ENCODE measurements at places on chromosomes 2 and 18. TPM values are rescaled to one million over a fixed set of nuclear protein-coding genes. Genes with fewer than 3 reads are reported as not detected.
A peak's percentile ranks its signal among the peaks of the same experiment; 100 is the strongest.

DNA sequence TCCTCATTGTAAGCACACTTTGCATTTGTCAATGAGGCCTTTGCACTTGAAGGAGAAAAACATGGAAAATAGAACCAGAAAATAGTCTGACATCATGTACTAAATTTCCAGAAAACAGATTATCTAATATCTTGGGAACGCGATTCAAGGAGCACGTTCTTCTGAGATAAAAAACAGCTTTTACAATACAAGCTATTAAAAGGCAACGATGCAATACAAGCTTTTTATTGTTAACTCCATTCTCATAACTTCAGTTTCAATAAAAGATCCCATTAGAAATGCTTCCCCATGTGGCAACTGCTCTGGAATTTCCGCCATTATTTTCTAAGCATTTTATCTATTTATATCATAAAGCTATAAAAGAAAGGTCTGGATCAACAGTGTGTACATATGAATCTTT lies 40.3 kb downstream of the NRXN1 start:
- DNase-seq: no peak

Gene PLCL1
- total RNA-seq: 2.2 TPM

DNA sequence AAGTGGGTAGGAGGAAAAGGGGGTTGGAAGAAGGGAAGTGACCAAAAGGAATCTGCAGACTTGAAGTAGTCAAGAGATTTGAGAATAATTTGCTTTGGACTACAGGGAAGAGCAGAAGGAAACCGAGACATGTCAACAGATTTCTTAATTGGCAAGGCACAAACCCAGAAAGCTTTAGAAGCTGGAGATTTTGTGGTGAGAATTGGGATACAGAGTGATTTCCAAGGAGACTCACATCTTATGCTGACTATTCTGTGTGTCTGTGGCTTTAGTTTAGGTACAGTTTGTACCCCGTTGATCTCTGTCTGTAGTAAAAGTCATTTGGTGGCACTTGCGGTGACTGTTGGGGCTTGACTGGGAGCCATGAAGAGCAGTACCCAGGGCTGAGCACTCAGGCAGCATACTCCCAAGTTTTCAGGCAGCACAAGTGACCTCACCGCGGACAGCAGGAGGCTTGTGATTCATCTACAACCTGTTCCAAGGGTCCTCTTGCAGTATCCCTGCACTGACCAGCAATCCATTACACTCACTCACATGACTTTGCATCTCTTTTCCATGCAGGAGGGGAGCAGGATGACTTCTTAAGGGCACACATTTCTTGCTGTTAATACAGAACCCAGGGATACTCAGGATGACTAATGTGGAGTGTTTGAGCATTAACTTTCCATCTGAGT lies 97.1 kb upstream of the TNP1 start:
- DNase-seq: no peak

Gene ABHD1
- 0.03 TPM for total RNA-seq

DNA sequence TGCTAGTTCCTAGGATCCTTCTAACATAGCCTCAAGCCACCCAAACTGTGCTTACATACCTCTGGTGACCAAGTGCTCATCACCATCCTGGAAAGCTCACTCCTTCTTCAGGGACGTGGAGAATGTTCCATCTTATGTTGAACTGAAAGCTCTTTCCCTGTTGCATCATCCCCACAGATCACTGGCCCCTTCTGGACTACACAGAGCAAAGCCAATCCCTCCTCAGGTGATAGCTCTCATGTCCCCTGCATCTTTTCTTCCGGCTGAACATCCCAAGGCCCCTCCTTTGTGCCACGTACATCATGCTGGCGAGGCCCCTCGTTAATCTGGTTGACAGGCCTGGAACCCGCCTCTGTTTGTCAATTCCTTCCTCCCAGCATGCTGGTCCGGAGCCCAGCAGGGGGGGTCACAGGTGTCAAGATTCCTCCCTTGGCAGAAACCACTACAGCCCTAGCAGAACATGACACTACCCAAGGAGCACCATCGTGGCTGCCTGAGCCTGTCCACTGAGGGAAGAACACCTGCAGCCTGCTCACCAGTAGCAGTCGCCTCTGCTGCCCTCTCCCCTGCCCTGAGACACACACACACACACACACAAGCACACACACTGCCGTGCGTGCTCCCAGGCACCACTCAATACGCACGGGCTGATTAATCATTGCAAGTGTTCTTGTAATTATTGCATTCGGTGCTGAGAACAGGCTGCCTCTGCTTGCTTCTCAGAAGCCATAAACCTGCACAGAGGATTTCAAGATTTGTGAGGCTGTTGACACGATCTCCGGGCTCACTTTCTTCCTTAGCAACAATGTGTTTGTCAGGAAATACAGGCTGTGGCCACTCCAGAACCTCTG lies 6.3 kb upstream of the KCNK3 start:
- peak; percentile 67 for DNase-seq

DNA sequence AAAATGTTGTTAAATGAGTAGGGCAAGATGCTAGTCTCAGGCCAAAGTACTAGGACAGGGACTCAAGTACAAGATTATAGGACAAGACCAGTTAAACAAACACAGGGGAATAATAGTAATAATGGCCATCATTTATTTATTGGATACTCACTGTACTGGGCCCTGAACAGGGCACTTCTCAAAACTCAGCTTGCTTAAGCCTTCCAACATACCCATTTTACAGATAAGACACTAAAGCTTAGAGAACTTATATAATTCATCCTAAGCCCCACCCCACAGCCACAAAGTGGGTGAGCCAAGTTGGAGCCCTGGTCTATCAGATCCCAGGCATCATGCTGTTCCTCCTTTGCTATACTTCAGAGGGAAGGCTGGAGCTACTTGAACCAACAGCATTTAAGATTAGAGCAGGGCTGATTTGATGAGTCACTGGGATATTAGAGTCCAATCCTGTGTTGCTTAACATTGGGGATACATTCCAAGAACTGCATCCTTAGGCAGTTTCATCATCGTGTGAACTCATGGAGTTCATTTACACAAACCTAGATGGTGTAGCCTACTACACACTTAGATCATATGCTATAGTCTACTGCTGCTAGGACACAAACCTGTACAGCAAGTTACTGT lies 153.6 kb downstream of the MTCL1 start:
- DNase-seq: peak; percentile 56

DNA sequence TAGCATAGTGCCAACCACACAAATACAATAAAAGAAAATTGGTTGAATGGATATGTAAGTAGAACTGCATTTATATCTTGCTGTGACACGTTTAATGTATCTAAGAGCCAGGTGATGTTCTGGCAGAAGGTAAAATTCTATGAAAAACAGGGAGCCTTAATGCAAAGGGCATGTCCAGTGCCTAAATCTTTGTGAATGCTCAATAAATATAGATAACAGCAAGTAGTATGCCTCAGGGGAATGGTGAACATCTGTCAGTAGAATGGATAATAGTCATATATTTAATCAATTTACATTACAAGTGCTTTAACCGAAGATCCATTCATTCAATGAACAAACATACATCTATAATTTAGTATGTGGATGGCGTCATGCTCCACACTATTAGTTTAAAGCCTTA lies 43.7 kb upstream of the NYAP2 start:
- DNase-seq: no peak

- no peak for DNase-seq
These were observed 134.0 kb downstream of the PID1 start for GRCh38 chr2:229137066-229137465.

Gene SCN7A
- 5.0 TPM for total RNA-seq

- DNase-seq: no peak
These were observed 2.7 kb upstream of the GEMIN6 start for GRCh38 chr2:38775097-38775920.

DNA sequence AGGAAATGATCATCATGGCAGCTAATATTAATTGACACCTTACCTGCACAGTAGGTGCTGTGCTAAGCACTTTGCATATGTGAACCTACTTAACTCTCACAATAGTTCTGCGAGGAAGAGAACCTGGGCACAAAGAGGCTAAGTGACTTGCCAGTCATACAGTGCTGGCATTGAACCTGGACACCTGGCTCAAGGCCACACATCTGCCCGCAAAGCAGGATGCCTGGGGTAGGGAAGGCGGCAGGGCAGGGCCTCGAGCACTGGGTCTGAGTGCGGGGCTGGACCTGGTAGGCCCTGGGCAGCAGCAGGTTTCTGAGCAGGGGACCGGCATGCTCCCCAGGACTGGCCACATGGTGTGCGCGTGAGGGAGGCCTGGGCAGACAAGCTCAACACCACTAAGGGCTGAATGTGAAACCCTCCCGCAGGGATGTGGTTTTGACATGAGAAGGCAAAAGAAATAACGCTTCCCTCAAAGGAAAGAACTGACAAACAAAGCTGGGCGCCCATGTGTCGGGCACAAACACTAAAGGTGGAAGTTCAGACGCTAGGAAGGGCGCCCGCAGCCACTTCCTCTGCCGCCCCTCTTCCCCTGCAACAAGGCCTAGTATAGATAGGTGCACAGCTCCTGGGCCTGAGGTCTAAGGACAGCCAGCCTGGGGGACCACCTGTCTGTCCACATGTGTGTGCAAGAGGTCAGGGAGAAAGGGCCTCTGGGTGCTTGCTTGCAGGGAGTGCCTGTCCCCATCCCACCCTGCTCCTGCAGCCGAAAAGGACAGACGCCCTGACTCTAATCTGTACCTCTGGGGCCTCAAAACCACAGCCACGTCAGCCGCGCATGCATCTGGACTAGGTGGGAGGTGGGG lies 92.5 kb downstream of the ZFP36L2 start:
- no peak for DNase-seq

DNA sequence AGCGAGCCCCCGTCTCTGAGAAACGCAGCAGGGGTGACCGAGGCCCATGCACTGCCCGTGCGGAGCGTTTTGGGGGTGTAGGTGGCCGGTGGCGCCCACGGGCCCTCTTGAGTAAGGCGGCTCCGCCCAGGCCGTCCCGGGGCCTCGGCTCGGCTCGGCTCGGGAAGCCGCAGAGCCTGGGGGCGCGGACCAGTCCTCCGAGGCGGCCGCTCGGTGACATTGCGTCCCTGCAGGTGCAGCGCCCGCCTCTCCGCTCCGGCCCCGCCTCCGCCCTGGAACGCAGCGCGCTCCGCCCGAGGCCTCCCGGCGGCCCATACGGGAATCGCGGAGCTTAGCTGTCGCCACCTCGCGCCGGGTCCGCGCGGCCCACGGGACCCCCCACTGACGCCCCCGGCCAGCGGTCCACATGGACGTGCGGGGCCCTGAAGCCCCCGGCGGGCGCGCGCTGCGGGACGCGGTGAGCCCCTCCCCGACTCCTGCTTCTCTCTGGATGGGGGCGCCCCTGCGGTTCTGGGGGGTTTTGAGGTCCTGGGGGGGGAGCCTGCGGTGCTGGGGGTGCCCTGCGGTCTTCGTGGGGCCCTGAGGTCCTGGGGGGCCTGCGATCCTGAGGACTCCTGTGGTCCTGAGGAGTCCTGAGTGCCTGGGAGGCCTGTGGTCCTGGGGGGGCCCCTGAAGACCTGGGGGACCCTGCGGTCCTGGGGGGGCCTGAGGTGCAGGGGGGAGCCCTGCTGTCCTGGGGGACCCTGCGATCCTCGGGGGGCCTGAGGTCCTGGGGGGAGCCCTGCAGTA lies at the start of gene HSBP1L1:
Gene HSBP1L1, plus strand, starts transcription at position 314 of the 789 bp plus-strand sequence. Its CDS starts 93 bp downstream, at position 407.
- peak; percentile 92 for DNase-seq

GRCh38 chr18:49581371-49581770 lies 19.5 kb downstream of the LIPG start:
- DNase-seq: no peak

Gene FSHR
- 0.20 TPM for total RNA-seq

Gene TGFA
- 5.6 TPM for total RNA-seq

GRCh38 chr18:71336576-71337210 lies 1047.8 kb downstream of the SOCS6 start:
- no peak for DNase-seq

DNA sequence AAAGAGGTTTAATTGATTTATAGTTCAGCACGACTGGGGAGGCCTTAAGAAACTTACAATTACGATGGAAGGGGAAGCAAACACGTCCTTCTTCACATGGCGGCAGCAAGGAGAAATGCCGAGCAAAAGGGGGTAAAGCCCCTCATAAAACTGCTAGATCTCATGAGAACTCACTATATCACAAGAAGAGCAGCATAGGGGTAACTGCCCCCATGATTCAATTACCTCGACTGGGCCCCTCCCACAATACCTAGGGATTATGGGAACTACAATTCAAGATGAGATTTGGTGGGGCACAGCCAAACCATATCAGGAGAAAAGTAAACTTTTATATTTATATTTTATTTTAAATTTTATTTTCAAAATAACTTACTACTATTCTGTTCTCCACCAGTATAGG lies 272.0 kb downstream of the MYCN start:
- no peak for DNase-seq

GRCh38 chr18:47748093-47748796 lies 182.2 kb downstream of the SMAD2 start:
- DNase-seq: no peak

- DNase-seq: peak; percentile 19
These were observed 24.0 kb downstream of the IL1B start for GRCh38 chr2:112812318-112813267.

Gene SP140
- 0.08 TPM for total RNA-seq

GRCh38 chr2:28394331-28394877 lies 1.7 kb downstream of the FOSL2 start:
- DNase-seq: peak; percentile 70

DNA sequence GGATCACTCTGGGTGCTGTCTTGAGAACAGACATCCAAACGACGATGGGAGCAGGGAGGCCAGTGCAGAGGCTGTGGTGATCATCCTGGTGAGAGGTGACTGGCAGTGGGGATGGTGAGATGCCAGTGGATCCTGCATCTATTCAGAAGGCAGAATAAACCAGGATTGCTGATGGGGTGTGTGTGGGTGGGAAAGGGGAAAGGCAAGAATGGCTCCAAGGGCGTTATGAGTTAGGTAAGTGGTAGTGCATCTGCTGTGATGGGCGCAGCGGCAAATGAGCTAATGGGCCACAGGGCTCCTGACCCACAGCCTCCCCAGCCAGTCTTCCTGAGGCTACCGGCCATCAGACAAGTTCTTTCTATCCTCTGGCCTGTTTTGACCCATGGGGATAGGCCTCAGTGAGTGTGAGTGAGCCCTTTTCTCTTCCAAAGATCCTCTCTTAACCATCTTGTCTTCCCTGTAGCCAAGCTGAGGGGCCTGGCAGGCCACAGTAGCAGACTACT lies 29.6 kb downstream of the SERTAD2 start:
- no peak for DNase-seq

- DNase-seq: no peak
These were observed 242.4 kb upstream of the SALL3 start for GRCh38 chr18:78737006-78737915.

Gene ABCG8
- total RNA-seq: 4.7 TPM

DNA sequence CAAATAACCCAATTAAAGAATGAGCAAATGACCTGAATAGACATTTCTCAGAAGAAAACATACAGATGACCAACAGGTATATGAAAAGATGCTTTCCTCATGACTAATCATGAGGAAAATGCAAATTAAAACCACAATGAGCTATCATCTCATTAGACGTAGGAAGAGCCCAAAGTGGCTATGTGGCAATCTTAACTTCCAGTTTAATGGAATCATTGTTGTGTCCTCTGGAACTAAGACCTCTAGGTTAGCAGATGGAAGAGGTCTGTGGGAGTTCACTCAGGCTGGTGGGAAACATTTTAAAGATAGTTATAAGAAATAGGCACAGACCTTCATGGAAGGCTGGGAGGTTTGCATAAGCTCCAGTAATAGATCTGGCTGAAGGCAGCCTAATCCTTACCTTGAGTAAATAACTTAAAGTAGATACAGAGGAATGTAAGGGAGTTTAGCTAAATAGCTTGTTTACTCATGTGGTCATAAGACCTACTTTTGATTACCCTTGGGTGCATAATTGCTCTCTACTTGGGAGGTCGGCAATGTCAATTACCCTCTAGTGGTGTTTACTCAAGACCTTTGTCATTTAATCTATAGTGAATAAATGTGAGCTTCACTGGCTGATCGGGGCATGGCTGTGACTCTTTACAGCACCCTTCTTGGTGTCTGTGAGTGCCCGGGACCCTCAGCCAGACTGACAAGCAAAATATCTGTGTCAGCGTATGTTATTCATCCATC lies 119.0 kb downstream of the GULP1 start:
- DNase-seq: no peak

Gene DBI
- total RNA-seq: 272 TPM
